ENCODE measurements at places on chromosomes 6 and 20. TPM values are rescaled to one million over a fixed set of nuclear protein-coding genes. Genes with fewer than 3 reads are reported as not detected.

GRCh38 chr20:17036541-17036940 lies 190.3 kb upstream of the PCSK2 start:
- no peak overlapping the region for H3K4me3 ChIP-seq
- H3K4me1 ChIP-seq: no peaks in the 10 kb centered on the region
- H3K27me3 ChIP-seq: no peaks in the 10 kb centered on the region
- no peaks in the 10 kb centered on the region for H3K36me3 ChIP-seq
- no peak for DNase-seq
- no peak overlapping the region for H3K27ac ChIP-seq

- no peaks in the 10 kb centered on the region for H3K4me1 ChIP-seq
- H3K27ac ChIP-seq: no peak overlapping the region
- H3K27me3 ChIP-seq: peaks cover 13% of the 10 kb centered on the region
- DNase-seq: no peak
- no peak overlapping the region for H3K4me3 ChIP-seq
Measured at GRCh38 chr20:59191756-59192532, 28.3 kb downstream of the ZNF831 start.

- H3K4me1 ChIP-seq: peaks cover 9% of the 10 kb centered on the region
- no peaks in the 10 kb centered on the region for H3K36me3 ChIP-seq
- H3K27ac ChIP-seq: no peak overlapping the region
- H3K27me3 ChIP-seq: peaks cover 30% of the 10 kb centered on the region
- H3K4me3 ChIP-seq: no peak overlapping the region
Measured at GRCh38 chr6:125742464-125743120, 6.8 kb upstream of the HEY2 start.

DNA sequence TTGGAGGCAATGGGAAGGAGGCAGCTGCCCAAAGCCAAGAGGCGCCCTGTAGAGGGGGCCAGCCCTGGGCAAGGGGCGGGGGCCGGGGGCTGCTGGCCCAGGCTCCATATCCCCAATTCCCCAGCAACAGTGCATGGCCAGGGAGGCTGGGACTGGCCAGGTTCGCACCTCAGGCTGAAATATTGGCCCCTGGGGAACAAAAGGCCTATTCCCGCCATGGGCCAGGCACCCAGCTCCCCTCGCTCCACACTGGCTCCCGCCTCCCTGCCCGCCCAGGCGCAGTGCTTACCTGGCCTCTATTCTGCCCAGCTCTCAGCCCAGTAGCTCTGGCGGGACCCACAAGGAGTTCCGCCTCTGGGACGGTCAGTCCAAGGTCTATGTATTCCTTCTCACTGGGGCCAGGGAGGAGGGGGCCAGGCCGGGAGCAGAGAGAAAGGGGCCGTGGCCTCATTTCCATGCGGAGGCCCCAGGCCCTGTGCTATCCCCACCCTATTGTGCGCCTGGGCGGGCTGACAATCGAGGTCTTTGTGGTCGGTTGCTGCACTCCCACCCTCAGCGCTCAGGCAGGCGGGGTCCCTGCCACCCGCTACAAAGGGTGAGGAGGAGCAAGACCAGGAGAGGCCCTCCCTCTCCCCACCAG lies 42.3 kb downstream of the YTHDF1 start:
- H3K36me3 ChIP-seq: no peaks in the 10 kb centered on the region
- peaks cover 62% of the 10 kb centered on the region for H3K27me3 ChIP-seq
- H3K4me3 ChIP-seq: no peak overlapping the region
- H3K4me1 ChIP-seq: peaks cover 17% of the 10 kb centered on the region
- H3K27ac ChIP-seq: no peak overlapping the region

DNA sequence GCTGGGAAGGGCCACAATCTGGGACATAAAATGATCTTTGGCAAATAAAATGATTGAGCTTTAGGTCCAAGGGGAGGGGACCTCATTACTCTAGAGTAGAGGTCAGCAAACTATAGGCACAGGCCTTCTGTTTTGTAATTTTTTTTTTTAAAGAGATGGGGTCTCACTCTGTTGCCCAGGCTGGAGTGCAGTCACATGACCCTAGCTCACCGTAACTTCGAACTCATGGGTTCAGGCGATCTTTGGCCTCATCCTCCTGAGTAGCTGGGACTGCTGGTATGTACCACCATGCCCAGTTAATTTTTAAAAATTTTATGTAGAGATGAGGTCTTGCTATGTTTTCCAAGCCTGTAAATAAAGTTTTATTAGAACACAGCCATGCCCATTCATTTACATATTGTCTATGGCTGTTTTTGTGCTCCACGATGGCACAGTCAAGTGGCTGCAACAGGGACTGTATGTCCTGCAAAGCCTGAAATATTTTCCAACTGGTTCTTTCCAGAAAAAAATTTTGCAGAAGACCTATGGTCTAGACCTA lies 82.1 kb downstream of the ELOVL5 start:
- H3K27ac ChIP-seq: no peak overlapping the region
- H3K36me3 ChIP-seq: peaks cover 72% of the 10 kb centered on the region
- H3K4me3 ChIP-seq: no peak overlapping the region
- no peak for DNase-seq
- no peaks in the 10 kb centered on the region for H3K4me1 ChIP-seq

Gene GNMT
- 2.4 TPM for total RNA-seq

Gene MLN
- not detected for total RNA-seq

Data from lower lobe of right lung (tissue), 2 donors.